ENCODE measurements at places on chromosomes 12 and 14.

- no peak for DNase-seq
Observed at GRCh38 chr12:97017213-97017612, 110.2 kb downstream of the NEDD1 start.

DNA sequence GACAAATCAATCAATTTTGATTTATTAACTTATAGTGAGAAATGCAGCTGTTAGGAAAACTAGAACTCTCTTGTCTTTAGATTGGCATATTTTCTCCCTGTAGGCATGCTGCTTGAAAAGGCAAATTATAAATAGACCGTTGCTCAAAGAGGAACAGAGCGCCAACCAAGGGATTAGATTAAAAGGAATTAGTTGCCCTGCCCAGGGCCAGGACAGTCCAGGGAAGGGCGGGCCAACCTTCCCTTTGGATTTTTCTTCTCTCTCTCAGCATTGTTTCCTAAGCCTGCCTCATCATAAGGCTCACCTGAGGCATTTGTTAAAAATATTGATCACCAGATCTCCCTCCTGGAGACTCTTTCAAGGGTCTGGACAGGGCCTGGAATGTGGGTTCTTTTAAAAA lies 8.6 kb downstream of the CIPC start:
- DNase-seq = no peak

GRCh38 chr12:125220404-125221273 lies 155.4 kb downstream of the AACS start:
- DNase-seq = no peak

GRCh38 chr14:22296722-22297121 lies 292.3 kb downstream of the DAD1 start:
- DNase-seq = no peak

DNA sequence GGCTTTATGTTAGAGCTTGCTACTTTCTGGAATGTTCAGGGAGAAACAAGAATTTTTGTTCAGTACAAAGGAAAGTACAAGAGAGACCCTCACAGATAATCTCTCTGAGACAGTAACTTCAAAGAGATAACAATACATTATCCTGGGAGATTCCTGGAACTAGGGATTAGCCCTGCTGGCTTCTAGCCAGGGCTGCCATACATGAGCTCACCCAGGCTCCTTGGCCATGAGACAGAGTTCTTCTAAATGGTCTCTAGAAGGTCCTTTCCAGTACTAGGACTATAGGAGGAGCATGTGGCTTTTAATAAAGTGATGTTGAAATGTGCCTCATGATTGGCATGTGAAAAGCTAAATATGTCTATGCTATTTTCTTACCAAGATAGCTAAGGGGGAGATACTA lies 342.5 kb downstream of the EMP1 start:
- DNase-seq = no peak

- no peak for DNase-seq
Observed at GRCh38 chr12:123897221-123897620, 75.4 kb downstream of the CCDC92 start.

DNA sequence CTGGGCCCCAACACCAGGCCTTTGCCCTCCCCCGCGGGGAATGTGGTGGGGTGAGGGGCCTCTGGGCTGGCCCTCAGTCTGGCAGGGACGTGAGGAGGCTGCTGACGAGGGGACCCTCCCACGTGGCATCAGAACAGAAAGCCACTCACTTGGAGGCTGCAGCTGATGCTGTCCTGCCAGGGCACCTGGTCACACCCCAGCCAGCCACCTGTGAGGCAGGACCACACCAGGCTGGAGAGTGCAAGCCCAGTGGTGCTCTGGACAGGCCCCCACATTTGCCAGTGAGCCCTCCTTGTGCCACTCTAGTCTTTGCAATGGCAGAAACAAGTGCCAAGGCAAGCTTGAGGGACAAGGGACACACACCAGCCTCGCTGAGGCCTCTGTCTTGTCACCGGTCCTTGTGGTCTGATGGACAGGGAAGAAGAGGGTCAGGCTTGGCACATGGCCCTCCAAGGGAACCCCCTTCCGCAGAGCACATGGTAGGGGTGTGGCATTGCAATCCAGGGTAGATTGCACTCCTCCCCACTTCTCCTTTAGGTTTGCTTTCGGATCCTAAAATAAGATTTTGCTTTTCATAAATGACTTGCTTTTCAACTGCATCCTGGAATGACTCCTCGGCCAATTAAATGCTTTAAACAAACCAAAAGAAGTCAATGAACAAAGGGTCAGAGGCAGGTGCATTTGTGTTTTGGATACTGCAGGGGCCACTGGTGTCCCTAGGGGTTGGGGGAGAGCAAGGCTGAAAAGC lies 53.7 kb downstream of the CCDC88C start:
- DNase-seq = no peak

DNA sequence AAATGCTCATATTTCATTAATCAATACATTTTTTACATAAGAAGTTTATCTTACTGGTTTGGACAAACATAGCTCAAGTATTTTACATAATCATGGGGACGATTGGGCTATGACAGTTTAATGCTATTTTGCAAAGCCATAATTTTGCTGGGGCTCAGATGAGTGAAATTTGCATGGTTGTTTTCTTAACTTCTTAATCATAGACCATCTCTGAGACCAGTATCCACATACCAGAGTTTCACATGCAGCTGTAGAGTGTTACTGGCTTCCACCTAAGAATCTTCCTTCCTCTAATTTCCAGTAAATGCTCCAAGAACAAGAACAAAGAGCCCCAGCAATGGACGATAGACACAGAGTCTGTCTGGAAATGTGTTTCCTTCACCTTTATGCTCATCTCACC lies 303.0 kb upstream of the TMEM132C start:
- no peak for DNase-seq

GRCh38 chr14:26190646-26191045 lies 407.2 kb downstream of the NOVA1 start:
- DNase-seq = no peak

GRCh38 chr12:85784096-85784720 lies 52.0 kb downstream of the RASSF9 start:
- no peak for DNase-seq

DNA sequence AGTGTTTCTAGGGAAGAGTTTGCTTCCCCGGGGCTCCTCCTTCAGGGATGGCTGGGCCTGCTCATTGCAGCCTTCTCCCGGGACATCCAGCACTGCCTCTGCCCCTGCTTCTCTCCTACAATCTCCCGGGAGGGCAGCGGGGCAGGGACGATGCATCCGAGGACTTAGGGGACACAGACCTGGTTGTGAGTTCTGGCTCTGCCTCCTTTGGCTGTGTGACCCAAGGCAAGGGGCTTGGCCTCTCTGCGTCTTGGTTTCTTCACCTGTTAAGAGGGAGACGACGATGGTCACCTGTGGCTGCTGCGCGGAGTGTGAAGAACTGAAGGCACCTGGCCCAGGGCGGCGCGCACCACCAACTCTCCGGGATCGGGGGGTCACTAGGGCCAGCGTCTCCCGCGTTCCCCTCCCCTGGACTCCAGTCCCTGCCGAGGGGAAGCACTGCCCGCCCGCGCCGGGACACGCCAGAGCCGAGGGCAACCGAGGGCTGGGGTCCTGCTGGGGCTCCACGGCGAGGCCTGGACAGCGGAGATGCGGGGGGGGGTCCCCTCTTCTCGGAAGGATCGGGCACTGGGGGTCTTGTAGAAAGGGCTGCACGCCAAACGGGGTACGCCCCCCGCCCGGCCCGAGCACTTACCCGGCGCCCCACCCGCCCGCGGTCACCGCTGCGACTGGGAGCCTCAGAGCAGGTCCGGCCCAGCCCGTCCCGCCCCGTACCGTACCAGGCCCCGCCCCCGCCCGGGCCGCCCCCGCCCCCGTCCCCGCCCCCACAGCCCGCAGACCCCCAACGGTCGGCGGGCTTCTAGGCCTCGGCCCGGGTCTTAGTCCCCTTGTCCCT lies at the start of gene HVCN1:
TSS of gene HVCN1 (minus strand) at position 670 of the 835 bp plus-strand sequence. CDS start 5,870 bp downstream, outside the sequence.
- DNase-seq = peak; percentile 64

GRCh38 chr12:102484017-102484416 lies 3.7 kb upstream of the IGF1 start:
- DNase-seq = no peak

DNA sequence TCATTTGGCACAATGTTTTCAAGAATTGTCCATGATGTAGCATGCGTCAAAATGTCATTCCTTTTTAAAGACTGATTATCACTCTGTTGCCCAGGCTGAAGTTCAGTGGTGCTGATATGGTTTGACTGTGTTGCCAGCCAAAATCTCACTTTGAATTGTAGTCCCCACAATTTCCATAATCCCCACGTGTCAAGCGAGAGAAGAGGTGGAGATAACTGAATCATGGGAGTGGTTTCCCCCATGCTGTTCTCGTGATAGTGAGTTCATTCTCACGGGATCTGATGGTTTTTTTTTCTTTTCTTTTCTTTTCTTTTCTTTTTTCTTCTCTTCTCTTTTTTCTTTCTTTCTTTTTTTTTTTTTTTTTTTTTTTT lies 21.8 kb upstream of the LRRK2 start:
- no peak for DNase-seq

- DNase-seq = no peak
Observed at GRCh38 chr12:105237666-105238065, 1.7 kb upstream of the APPL2 start.

GRCh38 chr14:69845787-69846186 lies 33.4 kb upstream of the SMOC1 start:
- DNase-seq = no peak

DNA sequence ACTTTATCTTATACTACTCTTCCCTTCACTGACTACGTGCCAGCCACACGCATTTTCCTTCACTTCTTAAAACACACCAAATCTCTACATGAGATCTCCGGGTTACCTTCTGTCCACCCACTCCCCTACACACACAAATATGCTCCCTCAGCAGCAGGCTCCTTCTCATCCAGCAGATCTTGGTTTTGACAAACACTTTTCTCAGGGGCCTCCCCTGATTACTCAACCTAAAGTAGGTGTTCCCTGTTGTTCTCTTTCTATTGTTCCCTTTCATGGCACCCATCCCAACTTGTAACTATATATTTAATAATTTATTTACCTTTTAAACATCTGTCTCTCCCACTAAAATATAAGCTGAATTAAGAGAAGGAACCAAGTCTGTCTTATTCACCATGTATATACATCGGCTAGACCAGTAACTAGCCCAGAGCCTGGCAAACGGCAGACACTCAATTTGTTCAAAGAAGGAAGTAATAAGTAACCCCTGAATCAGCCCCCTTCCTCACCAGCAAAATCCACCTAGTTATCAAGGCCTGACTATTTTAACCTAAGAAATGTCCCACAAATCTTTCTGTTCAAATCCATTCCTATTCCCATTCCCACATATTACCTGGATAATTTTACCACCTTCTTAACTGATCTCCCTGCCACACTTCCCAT lies 2.7 kb downstream of the C2CD5 start:
- no peak for DNase-seq

DNA sequence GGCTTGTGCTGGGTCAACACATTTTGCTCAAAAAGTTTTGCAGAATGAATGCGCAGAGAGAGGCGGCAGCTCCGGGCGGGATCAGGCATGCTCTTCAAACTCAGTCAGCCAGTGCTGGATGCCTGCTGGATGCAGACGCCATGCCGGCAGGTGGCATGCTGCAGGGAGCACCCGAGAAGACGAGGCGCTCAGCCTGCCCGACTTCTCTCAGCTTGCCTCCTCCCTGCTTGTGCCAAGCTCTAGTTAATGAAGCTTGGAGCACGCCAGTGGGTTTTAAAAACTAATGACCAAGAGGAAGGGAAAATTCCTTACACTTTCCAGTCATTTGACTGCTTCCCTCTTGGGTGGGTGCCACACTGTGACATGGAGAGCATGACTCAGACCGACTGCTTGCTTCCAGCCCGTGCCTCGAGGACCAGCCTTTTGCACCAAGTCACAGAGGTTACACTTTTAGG lies 39.8 kb downstream of the SLC24A4 start:
- peak; percentile 60 for DNase-seq

DNA sequence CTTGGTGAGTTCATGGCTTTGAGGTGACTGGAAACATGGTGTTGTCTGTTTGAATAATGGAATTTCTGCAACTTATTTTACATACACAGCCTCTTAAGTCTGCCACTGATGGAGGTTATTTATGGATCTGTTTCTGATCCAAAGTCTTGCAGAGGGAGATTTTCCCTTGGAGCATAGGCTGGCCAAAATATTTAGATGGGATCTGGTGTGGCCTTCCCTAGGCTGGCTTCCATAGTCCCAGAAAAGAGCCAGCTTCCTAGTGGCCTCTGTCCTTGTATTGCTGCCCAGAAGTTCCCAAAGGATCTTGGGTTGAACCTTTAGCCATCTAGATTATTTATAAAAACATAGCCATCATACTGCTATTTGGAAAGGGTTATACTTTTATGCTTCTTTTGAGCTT lies 491.1 kb upstream of the RGS6 start:
- DNase-seq = no peak

DNA sequence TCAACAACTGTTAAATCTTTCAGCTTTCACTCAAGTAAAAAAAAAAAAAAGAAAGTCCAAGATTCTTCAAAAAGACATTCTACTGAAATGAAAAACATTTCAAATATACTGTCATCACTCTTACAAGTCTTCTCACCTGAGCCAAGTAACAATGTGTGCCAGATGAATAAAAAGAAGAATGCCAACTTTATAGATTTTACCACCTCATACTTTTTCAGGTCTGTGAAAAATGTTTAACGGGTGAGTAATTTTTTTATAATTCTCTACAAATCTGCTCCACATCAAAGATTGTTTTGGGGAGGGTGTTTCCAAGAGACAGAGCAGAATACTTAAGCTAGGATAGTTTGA lies 181.0 kb upstream of the BMP4 start:
- DNase-seq = no peak

GRCh38 chr12:132084621-132085290 lies 59.4 kb downstream of the DDX51 start:
- peak; percentile 74 for DNase-seq

DNA sequence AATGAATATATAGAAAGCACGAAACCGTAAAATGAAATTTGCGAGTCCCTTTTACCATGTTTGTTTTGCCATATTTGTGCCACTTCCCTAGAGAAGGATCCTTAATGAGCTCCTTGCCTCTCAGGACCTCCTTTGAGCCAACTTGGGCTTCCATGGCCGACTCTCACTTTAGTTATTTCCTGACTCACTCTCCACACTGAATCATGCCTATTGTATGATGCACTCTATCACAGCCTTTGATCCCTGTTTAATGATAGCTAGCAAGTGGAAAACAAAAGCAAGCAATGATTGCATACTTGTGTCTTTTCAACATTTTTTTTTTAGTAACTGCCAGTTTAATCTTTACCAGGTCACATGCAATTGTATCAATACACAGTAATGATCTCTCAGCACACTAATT lies 153.2 kb downstream of the CCER1 start:
- DNase-seq = no peak

GRCh38 chr12:65740506-65740872 lies 83.8 kb upstream of the HMGA2 start:
- no peak for DNase-seq

DNA sequence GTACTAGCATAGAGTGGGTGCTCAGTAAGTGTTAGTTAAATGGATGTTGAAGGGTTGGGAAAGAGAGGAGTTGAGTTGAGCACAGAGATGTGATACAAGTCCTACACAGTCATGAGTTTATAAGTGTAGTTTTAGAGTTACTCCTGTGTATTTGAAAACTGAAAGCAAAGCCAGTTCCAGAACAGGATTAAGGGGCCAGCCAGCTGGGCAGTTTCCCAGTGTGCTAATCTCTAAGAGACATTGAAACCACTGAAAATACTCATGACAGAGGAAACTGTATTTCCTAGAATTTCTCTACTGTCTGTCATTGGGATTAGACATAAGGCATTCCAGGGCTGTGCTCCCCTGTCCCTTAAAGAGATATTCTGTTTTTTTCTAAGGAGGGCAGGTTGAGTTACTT lies 101.0 kb downstream of the DERA start:
- peak; percentile 67 for DNase-seq

GRCh38 chr14:91987192-91987591 lies 39.7 kb upstream of the FBLN5 start:
- DNase-seq = no peak

All from right atrium auricular region (tissue), 2 donors.